ENCODE measurements at places on chromosomes 11 and 22.

DNA sequence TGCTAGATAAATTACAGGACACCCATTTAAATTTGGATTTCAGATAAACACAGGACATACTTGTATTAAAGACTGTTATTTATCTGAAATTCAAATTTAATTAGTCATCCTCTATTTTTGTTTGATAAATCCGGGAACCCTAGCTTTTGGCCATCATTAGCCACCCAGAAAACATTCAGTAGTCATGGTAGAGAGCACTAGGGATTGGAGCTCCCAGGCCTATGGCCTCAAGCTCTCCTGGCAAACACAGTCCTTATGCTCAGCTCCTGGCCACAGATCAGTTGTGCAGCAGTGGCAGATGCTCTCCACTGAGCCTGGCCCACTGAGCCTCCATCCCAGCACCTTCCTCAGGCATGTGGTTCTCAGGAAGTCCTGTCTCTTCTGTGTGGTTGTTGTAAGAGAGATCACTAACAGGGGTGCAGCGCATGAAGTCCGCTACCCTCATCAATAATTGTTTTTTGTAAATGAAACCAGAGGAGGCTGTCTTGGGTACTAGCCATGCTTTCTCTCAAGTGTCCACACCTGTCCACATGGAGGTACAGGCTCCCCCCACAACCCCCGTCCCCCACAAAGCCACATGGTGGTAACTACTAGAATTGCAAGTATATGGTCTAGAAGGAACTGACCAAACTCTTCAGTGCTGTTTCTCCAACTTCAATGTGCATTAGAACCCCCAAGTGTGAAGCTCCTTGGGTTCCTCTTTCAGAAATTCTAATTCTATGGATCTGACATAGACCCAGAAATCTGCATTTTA is 1.1 kb upstream of the IRAG1 start:
- DNase-seq = no peak

GRCh38 chr22:37377927-37378326 is 49.4 kb downstream of the ELFN2 start:
- no peak for DNase-seq

- peak; percentile 29 for DNase-seq
These were observed 27.9 kb upstream of the OAF start for GRCh38 chr11:120182790-120183491.

DNA sequence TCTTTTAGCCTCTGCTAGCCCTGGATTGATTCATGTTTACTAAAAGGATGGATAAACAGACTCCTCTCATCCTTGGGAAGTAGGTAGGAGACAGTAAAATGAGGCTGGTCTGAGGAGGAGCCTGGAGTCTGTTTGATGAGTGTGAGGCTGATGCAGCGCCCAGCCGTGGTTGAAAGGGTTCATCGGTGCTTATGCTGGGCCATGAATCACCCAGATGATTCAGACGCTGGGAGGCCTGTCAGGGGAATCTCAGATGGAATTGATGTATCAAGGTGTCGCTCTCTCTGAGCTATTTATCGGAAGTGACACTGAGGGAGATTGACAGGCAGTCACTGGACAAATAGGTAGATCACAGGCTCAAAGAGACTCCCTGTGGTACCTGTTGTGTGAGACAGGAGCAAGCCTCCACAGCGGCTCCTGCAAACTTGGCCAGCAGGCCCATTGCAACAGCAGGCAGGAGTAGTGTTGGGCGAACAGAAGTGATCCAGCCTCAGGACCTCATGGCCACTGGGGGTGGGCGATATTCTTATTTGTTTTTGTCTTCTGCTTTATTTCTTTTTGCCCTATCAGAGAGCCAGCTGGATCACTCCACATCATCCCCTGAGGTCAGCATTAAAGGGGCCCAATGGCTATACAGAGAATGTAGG is 109.9 kb upstream of the CADM1 start:
- DNase-seq = no peak

DNA sequence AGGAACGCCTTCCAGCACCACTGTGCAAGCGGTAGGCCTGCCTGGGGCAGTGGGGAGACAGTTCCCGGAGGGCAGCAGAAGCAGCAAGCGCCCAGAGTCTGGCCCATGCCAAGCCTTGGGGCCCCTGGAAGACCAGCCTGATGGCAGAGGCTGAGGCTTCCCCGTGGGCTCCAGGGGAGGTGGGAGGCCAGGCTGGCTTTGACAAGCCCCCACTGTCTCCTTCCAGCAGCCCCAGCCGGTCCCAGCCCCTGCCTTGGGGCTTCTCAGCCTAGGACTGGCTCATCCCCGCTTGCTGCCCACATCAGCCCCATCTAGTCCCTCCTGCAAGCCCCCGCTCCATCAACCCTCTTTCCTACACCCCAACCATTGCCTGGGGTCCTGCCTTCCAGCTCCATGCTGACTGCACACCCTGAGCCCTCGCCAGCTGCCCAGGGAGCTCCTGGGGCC is 46.7 kb downstream of the IGF2 start:
- no peak for DNase-seq

DNA sequence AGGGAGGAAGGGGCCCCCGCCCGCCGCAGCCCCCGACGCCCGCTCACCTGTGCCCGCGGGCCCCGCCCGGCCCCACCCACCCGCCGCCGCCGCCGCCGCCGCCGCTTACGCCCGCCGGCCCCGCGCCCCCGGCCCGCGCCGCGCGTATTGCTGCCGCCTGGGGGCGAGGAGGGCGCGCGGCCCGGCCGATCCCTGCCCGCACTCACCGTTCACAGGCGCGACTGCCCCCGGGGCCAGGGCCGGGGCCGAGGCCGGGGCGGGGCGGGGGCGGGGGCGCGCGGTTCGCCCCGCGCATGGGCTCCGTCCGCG is 212 bp downstream of the HRAS start:
- DNase-seq = no peak

- DNase-seq = no peak
These were observed 21.4 kb downstream of the CSNK1E start for GRCh38 chr22:38295863-38296262.

DNA sequence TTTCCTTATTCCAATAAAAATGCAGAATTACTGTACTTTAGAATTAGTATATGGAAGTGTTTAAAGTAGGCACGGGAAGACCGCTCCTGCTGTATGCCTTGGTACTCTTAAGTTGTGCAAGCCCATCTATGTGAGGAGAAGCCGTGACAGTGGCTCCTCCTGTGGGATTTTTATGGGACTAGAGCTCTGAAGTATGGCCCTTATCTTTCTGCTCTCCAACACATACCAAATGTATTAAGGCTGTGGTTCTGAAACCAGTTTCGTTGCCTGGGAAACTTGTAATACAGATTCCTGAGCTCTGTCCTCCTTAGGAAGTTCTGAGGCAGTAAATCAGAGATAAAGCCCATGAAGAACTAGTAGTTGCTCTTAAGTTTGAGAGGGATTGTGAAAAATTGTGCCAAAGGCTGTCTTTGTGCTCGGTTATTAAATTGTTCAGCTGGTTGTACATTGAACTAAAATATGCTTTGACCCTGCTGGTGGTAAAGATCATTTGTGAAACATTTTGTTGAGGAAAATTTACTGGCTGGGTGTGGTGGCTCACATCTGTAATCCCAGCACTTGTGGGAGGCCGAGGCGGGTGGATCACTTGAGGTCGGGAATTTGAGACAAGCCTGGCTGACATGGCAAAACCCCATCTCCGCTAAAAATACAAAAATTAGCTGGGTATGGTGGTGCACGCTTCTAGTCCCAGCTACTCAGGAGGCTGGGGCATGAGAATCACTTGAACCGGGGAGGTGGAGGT is 29.3 kb downstream of the RTN3 start:
- DNase-seq = no peak

GRCh38 chr22:37940698-37941376 is 12.6 kb downstream of the C22orf23 start:
- no peak for DNase-seq

DNA sequence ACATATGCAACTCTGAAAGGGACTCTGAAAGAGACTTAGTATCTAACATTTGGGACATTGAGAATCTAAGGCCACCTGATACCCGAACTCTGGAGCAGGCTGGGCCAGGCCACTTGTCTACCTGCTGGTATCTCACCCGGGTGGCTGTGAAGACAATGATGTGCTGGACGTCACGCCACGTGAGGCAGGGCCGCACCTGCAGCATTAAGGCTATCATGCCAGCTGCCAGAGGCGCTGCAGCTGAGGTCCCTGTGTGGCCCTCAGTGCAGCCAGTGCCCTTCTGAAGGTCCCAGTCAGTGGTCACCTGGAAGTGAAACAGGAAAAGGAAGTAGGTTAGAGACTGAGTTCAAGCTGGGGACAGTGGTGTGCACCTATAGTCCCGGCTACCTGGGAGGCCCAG is 12.4 kb downstream of the PCSK7 start:
- DNase-seq = no peak

- no peak for DNase-seq
These were observed 341.3 kb downstream of the AASDHPPT start for GRCh38 chr11:106418791-106419190.

DNA sequence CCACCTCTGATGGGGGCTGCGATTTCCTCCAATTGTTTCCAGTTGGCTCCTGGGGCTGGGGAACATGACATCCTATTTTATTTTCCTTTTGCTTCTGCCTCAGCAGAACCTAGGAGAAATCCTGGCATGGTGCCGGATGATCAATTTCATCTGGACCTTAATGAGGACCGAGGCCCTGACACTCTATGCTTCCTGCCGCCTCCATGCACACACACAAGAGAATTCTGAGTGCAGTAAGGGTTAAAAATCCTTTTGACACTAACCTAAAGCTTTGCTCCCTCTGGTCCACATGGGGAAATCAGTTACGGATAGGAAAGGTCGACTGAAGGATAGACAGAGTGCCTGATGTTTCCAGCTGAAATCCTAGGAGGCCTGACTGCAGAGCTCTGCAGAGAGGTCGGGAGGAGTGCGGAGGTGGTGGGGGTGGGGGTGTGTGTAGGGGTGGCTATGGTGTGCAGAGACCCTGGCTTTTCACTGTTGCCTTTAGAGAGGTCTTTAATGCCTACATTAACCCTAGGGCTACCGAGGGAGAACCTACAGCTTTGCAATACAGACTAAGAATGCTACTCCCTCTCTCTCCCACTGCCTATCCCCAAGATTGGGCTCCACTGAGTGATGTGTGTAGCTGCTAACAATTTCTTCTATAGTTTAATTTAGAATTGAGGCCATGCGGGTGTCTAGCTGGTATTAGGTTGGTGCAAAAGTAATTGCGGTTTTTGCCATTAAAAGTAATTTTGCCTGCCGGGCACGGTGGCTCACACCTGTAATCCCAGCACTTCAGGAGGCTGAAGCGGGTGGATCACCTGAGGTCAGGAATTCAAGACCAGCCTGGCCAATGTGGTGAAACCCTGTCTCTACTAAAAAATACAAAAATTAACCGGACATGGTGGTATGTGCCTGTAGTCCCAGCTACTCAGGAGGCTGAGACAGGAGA is 53.6 kb upstream of the INCENP start:
- DNase-seq = no peak

- DNase-seq = no peak
These were observed 108.7 kb upstream of the PITPNB start for GRCh38 chr22:28027453-28028448.

- peak; percentile 18 for DNase-seq
These were observed 40.7 kb downstream of the ZNRF3 start for GRCh38 chr22:28923826-28924732.

- no peak for DNase-seq
These were observed 48.4 kb upstream of the CRTAM start for GRCh38 chr11:122789907-122790306.

- no peak for DNase-seq
These were observed 203.7 kb downstream of the CTTN start for GRCh38 chr11:70601861-70602538.

DNA sequence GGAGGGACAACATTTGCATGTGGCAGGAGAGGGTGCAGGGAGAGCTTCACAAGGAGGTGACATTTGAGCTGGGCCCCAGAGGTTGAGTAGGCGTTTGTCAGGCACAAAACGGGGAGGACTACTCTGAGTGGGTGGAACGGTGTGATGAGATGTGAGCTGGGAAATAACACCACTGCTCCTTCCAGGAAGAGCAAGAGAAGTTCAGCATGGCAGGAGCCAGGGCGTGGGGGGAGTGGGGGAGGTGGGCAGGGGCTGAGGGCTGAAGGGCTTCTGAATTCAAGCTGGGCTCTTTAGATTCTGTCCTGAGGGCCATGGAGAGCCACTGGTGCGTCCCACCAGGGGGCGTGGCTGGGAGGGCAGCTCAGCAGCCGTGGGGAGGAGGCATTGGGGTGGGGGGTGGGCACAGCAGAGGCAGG is 54.2 kb downstream of the OTOG start:
- no peak for DNase-seq

DNA sequence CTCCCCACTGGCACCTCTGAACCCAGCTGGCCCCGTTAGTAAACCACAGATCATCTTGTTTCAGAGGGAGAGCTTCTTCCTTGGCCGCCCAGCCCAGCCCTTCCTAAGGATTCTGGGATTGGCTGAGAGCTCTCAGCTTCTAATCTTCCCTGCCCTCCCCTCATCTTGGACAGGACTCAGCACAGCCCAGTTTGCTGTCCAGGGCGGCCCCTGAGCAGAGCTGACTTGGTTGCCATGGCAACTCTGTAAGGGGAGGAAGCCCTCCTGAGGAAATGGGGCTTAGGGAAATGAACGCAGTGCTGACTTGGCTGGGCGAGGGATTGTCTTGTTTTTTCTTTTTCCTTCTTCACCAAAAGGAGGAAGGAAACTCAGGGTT is 4.6 kb downstream of the APOL4 start:
- DNase-seq = no peak

DNA sequence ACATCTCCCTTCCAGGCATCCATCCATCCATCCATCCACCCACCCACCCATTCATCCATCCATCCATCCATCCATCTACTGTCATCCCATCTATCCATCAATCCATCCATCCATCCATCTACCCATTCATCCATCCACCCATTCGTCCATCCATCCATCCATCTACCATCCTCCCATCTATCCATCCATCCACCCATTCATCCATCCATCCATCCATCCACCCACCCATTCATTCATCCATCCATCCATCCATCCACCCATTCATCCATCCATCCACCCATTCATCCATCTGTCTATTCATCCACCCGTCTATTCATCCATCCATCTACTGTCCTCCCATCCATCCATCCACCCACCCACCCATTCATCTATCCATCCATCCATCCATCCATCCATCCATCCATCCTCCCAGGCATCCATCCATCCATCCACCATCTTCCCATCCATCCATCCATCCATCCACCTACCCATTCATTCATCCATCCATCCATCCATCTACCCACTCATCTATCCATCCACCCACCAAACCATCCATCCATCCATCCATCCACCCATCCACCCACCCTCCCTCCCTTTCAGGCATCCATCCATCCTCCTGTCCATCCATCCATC is 33.7 kb downstream of the OSBPL5 start:
- no peak for DNase-seq

DNA sequence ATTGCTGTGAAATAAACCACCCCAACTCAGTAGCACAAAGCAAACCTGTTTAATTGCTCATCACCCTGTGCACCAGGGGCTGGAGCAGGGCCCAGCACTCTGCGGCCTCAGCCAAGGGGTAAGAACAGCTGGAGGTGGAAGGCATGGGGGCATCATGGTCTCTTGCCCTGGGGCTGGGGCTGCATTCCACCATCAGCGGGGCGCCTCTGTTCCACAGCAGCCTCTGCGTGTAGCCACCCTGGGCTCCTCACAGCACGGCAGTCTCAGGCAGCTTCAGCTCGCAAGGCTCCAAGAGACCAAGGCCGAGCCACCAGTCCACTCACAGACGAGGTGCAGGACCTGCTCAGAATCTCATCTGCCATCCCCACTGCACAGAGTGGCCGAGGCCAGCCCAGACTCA is 630.7 kb downstream of the TBC1D22A start:
- no peak for DNase-seq

Data from mucosa of gallbladder (tissue), 1 donor.